ENCODE measurements at places on chromosomes 1 and 21.
A peak's percentile ranks its signal among the peaks of the same experiment; 100 is the strongest.

GRCh38 chr21:21196087-21196486, 197.9 kb downstream of the NCAM2 start:
- DNase-seq = no peak

GRCh38 chr1:37125295-37125694, 91.0 kb upstream of the GRIK3 start:
- no peak for DNase-seq

GRCh38 chr1:83620016-83620415, 378.9 kb downstream of the TTLL7 start:
- no peak for DNase-seq

GRCh38 chr1:67194209-67194863, 28.1 kb downstream of the IL23R start:
- DNase-seq = no peak

- DNase-seq = no peak
Observed at GRCh38 chr1:89822999-89823628, 2.3 kb downstream of the LRRC8D start.

DNA sequence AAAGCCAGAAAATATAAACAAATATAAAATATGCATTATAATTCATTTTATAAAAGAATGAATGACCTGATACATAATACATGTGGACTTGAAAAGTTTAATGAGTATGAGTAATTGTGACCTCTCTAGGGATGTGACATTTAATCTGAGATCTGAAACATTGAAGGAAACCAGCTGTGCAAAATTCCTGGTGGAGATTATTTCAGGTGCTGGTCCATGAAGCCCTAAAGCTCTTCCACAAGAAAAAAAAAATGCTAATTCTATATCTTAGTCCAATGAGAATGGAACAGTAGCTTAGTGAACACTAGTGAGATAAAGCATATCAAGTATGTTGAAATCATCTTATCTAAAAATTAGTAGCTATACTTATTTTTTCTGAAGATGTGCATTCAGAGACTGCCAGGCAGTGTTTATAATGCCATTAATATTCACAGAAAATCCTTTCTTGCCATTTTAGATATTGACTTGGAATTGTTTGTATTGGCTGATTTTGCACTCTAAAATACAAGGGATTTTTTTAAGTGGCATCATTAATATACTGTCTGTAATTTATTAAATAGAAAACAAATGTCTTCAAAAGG, 1485.9 kb downstream of the PLA2G4A start:
- DNase-seq = no peak

DNA sequence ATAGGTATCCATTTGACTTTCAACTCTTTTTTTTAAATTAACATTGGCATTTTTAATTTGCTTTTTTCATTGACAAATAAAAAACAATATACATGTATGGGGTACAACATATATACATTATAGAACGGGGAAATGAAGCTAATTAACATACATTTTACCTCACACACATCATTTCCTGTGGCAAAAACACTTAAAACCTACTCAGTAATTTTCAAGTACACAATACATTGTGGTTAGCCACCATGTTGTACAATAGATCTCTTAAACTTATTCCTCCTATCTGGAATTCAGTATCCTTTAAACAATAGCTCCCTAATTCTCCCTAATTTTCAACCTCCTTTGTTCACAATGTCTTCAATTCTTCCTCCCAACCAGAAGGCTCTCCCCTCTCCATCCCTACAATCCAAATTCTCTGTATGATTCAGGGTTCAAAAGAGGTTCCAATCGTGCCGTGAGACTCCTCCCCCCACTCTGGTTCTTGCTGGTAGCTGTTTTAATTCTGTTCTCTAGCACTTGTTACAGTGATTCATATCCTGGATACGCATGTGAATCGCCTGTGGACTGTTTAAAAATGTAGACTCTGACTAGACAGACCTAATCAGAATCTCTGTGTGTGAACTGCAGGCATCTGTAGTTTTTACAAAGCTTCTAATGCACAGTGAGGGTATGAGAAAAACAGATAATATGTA, 87.6 kb upstream of the DUSP10 start:
- DNase-seq = no peak

GRCh38 chr1:22815421-22816066, 104.9 kb downstream of the EPHB2 start:
- peak; percentile 61 for DNase-seq

DNA sequence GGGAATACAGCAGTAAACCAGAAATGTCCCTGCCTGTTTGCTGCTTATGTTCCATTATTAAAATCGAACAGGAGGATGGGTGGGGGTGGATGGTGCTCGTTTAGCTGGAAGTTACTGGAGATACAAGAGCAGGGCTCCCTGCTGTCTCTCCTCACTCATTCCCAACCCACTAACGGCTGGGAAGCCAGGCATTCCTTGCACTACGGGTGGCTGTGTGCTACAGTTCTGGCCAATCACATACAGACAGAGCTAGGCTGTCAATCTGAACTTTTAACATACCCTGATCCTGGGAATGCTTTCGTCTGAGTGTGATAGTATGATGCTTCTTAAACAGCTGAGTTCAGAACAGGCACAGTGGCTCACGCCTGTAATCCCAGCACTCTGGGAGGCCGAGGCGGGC, 7.0 kb downstream of the SIPA1L2 start:
- DNase-seq = no peak

- DNase-seq = no peak
Observed at GRCh38 chr1:166918088-166918955, 42.3 kb upstream of the TADA1 start.

- DNase-seq = no peak
Observed at GRCh38 chr1:9248341-9249262, 14.0 kb downstream of the H6PD start.

- DNase-seq = no peak
Observed at GRCh38 chr1:198253668-198254067, 96.9 kb downstream of the NEK7 start.

DNA sequence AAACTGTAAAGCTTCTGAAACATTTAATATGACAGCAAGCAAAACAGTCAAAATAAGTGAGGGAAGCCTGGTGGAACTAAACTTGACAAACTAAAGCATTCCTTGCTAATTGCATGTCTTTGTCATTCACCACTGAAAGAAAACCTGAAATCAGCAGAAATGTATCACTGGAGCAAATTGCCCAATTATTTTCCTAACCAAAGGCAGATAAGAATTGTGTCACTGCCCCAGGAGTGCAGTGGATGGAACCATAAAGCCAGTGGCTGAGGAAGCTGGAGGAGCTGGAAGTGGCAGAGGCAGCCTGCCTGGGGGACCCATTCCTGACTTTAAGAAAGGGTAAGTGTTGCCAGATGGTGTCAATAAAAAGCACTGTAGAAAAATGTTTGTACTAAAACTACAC, 2.7 kb upstream of the SLC30A10 start:
- no peak for DNase-seq

DNA sequence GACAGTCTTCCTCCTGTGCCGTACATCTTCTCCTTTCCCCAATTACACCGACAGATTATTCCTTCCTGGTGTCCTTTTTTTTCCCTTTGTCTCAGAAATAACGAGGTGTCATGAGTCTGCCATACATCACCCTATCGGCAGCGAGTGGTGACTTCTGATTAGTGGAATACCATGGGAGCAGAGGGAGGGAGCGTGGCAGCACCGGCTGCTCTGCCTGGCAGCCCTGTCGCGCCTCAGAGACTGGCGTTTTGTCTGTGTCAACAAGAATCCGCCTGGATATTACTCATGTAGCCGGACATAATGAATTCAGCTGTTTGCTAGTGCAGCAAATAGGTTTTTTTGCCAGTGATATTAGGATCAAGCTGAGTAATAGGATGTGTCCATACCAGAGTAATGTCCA, 51.8 kb downstream of the UTP25 start:
- peak; percentile 89 for DNase-seq

DNA sequence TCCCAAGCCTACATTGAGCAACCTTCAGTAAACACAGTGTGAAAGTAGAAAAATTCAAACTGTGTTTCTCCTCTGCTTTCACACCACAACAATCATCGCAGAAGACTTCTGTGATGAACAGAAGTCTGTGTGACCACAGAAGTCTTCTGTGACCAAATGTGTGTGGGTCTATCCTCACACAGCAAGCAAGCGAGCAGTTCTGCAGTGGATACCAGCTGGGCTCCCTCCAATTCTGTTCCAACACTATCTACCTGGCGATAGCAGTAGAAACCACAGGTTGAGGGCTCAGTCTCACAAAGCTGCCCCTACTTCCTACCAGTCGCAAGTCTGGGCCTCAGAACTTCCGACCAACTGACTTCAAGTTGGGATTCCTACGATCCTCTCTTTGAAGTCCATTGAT, 21.0 kb upstream of the RAP1A start:
- DNase-seq = no peak

GRCh38 chr1:110272045-110272444, 61.9 kb downstream of the KCNC4 start:
- DNase-seq = no peak

DNA sequence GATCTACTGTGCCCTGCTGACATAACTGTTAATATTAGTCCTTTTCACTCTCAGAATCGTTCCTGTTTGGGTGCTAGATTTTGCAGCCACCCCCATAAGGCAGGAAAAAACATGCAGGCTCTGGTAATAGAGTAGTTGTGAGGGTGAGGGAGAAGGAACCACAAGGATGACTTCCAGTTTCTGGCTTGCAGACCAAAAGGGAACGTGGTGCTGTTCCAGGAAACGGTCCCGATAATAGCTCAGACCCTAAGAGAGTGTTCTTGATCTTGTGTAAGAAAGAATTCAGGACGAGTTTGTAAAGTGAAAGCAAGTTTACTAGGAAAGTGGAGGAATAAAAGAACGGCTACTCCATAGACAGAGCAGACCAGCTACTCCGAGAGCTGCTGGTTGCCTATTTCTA, 50.7 kb upstream of the RHOU start:
- no peak for DNase-seq

GRCh38 chr1:113977906-113978305, 1.4 kb upstream of the OLFML3 start:
- DNase-seq = no peak

GRCh38 chr1:225707824-225708223, 54.9 kb upstream of the ENAH start:
- DNase-seq = no peak

DNA sequence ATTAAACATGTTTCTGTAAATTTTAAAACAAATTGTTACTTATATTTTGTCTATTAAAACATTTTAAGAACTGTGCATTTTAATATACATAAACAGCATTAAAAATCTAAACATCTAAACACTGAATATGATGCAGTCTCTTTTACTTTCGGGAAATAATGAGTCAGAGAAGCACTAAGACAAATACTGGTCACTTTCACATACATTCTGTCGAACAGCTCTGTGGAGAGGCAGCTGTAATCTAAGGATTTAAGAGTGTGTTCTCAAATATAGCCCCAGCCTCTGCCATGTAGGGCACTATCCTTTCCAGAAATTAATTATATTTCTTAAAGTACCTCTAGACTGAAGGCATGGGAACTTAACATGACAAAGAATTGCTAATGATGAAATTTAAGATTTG, 89.6 kb upstream of the PTGFR start:
- no peak for DNase-seq

DNA sequence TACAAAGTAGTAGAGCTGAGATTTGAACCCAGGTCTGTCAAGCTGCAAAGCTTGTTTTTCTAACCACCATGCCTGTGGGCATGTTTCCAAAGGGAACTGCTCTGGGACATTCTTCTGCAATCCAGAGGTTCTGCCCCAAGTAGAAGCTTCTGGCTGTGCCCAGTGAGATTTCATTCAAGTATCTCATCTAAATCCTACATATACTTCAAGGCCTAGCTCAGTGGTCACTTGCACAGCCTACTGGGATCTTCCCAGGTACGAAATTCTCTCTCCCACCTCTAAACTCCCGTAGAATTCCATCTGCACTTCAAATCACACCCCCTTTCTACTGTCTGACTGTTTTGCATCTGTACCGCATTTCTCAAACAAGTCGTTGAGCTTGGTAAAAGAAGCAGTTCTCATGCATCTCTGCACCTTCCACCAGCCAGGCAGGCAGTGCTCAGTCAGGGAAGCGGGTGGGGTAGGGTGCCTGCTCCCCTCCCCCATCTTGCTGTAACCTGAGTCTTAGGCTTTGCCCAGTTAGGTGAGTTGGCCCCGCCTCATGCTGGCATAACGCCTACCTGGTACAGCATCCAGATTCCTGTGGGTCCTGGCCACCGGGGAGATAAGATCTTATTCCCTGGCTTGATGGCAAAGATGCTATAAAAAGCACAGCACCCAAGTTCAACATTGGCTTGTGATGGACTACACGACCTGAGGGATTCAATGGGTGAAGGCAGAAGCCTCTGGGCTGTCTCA, 13.5 kb downstream of the SLC9A1 start:
- DNase-seq = no peak

- DNase-seq = no peak
Observed at GRCh38 chr21:28138272-28138671, 854.4 kb downstream of the LTN1 start.

DNA sequence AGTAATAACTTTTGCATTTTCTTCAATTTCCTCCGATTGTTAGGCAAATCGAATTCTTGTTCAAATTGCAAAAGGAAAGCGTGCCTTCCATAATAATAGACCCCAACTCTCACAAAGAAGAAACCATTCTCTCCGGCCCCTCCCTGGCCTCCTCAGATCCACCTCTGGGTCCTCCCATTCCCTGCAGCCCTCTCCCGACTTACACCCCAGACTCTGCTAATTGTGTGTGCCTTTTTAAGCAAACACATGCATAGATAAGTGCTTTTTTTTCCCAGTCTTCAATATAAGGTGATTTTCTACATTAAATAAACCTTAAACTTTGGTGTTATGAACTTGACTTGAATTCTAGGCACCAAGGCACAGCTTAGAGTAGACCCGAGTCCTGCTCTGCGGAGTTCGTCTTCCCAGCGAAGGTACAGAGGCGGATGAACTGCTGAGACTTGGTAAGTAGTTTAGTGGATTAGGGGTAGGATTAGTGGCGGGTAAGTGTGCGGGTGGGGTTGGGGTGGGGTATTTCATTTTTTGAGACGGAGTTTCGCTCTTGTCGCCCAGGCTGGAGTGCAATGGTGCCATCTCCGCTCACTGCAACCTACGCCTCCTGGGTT, 1.5 kb downstream of the L1TD1 start:
- DNase-seq = no peak

GRCh38 chr1:51236531-51237350, 668 bp downstream of the RNF11 start:
- peak; percentile 39 for DNase-seq

DNA sequence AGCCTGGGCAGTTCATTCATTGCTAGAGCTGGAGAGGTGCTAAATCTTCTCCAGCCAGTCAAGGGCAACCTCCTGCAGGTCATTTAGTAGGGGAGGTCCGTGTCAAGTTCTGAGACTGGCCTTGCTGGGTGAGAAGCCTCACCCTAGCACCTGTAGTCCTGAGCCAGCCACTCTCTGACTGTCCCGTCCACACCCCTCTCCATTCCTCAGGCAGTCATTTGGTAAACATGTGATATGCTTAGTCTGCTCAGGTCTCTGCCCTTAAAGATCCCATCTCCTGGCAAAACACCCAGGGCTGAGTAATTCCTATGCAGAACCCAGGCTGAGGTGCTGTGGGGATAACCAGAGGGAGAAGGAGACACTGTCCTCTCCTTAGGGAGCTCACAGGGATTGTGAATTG, 13.7 kb upstream of the IGFN1 start:
- no peak for DNase-seq

GRCh38 chr1:246152986-246153431, 354.1 kb downstream of the SMYD3 start:
- no peak for DNase-seq

- no peak for DNase-seq
Observed at GRCh38 chr1:94104127-94104684, 16.7 kb downstream of the ABCA4 start.

Measured in putamen (tissue), 1 donor.